Activated T-helper 1 cell treated with anti-CD3 and anti-CD28 coated beads, Interleukin-2, amount 50 U/mL, for 16 hours (primary cell): ENCODE measurements at places on chromosomes 11 and 22.

- DNase-seq: no peak
These were observed 497.2 kb downstream of the BUD13 start for GRCh38 chr11:116275635-116276034.

DNA sequence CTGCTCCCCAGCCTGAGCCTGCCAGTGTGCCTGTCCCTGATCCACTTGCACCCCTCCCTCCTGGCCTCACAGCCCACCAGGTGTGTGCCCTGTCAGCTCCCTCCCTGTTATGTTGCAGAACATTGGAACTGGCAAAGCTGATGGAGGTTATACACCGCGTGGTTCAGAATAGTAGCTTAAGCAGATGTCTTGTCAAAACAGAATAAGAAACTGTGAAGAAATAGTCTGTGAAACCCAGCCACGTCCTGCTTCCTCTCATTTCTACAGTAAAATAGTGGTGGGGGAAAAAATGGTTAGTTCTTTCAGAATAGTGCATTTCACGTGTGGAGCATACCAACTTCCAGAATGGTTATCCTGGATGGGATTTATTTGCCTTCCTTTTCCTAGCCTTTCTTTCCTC lies 161.2 kb upstream of the NAV2 start:
- DNase-seq: no peak

- DNase-seq: no peak
These were observed 10.1 kb downstream of the ATP5MG start for GRCh38 chr11:118411530-118411929.

- DNase-seq: no peak
These were observed 20.2 kb downstream of the ACER3 start for GRCh38 chr11:76880956-76881355.

DNA sequence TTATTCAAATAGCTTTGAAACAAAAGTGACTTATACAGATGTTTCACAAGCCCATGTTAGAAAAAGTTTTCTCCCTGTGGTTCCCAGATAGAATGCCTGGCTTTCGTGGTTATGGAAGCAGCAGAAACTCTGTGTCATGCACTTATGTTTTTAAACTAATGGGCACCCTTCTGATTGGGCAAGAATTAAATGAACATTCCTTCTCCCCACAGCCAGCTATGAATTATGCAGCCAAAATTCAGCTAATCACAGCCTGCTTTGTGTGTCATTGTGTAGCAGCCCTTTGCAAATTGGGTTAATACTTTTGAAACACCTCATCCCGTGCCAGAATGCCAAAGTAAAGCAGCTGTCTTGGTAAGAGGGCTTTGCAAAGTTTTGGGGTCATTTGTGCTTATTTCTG lies 46.9 kb downstream of the PANX1 start:
- no peak for DNase-seq

DNA sequence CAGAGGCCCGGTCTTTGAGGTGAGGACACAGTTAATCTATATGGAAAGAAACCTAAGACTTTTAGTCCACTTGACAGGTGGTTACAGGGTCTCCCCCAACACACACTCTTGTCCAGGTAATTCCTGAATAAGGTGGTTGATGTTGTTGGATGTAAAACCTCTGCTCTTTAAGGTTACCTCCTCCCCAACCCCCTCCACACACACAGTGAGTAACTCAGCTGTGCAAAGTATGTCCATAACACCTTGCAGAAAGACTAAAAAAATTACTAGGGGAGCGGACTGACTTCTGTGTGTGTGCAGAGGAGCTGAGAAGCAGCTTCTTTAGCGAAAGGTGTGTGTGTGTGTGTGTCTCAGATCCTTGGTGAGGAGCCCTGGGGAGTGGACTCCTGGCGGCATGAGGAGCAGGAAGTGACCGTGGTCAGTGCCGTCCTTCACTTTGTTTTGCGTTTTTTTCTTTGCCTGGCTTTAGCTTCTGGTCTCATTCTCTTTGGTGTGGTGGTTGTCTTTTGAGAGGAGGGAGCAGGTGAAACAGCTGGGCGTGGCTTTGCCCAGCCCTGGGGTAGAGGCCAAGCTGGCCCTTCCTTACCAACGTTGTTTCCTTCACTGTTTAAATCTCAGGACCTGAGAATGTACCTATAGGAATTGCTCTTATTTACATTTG lies 1.7 kb downstream of the ZBED4 start:
- DNase-seq: no peak
